ENCODE measurements at places on chromosomes 7 and 10. TPM values are rescaled to one million over a fixed set of nuclear protein-coding genes. Genes with fewer than 3 reads are reported as not detected.

PRLHR gene
- not detected for total RNA-seq

HOXA5 gene
- 0.99 TPM for total RNA-seq

DNA sequence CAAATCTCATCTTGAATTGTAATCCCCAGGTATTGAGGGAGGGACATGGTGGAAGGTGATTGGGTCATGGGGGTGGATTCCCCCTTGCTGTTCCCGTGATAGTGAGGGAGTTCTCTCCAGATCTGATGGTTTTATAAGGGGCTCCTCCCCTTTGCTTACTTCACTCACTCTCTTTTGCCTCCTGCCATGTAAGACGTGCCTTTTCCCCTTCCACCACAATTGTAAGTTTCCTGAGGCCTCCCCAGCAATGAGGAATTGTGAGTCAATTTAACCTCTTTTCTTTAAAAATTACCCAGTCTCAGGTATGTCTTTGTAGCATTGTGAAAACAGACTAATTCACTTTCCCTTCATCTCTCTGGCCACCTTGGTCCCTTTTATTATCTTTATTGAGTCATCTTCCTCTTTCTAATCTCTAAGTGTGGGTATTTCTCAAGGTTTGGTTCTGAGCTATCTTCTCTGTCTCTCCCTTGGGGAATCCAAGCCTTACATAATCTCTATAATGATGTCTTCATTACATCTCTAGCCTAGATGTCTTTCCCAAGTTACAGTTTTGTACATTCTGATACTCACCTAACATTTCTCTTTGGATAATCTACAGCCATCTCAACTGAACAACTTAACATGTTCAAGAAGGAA lies 99.1 kb upstream of the JCAD start:
- no peak for DNase-seq
- no peak overlapping the region for H3K4me3 ChIP-seq
- no peaks in the 10 kb centered on the region for H3K27me3 ChIP-seq

DNA sequence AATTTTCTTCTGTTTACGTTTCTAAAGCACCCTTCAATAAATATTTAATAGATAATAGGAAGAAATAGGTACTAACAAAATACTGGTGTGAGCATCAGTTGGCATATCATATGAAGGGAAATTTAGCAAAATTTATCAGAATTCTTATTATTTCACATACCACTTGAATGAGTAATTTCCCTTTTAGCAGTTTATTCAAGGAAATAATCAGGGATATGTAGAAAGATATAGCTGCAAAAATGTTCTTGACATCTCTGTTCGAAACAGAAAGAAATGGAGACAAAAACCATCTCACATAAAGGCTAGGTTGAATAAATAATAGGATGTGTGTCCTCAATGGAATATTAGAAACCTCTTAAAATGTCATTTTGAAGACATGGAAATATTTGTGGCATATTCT lies 35.8 kb upstream of the PIP4K2A start:
- H3K4me1 ChIP-seq, result no peaks in the 10 kb centered on the region
- no peaks in the 10 kb centered on the region for H3K27me3 ChIP-seq
- H3K27ac ChIP-seq, result no peak overlapping the region
- DNase-seq, result no peak
- H3K36me3 ChIP-seq, result no peaks in the 10 kb centered on the region

- H3K4me3 ChIP-seq, result no peak overlapping the region
- no peak overlapping the region for H3K27ac ChIP-seq
- no peaks in the 10 kb centered on the region for H3K27me3 ChIP-seq
- DNase-seq, result no peak
- H3K36me3 ChIP-seq, result no peaks in the 10 kb centered on the region
- peaks cover 17% of the 10 kb centered on the region for H3K4me1 ChIP-seq
Observed at GRCh38 chr7:134908289-134908688, 78.0 kb upstream of the AGBL3 start.

C7orf57 gene
- total RNA-seq, result 0.26 TPM

CALML3 gene
- not detected for total RNA-seq

HOXA7 gene
- 0.66 TPM for total RNA-seq

PIK3AP1 gene
- 28.0 TPM for total RNA-seq

KEL gene
- total RNA-seq, result 0.33 TPM

DNA sequence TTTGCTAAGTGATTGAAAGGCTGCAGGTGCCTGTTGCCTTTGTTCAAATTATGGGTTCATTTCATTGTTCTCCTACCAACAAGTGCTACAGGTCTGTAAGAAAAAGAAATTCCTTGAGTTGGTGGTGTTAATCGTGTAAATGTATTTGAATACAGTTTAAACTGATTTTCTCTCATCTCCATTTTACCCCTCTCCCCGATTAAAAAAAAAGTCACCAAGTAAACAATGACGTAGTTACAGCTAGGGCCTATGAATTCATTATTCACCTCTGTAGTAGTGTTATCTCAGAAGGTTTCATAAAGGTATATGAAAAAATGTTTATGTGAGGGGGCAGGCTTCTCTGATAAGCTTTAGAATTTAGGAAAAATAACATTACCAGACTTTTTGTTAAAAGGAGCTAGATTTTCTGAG lies 1.1 kb downstream of the REEP3 start:
- H3K27me3 ChIP-seq, result no peaks in the 10 kb centered on the region
- H3K4me1 ChIP-seq, result peaks cover 32% of the 10 kb centered on the region
- H3K4me3 ChIP-seq, result peak overlapping the region; percentile 55

- H3K36me3 ChIP-seq, result no peaks in the 10 kb centered on the region
- no peak overlapping the region for H3K27ac ChIP-seq
Observed at GRCh38 chr7:143042159-143042789, 9.9 kb upstream of the OR6V1 start.

GRCh38 chr10:3331187-3331586 lies 158.6 kb upstream of the PITRM1 start:
- no peaks in the 10 kb centered on the region for H3K36me3 ChIP-seq
- no peak overlapping the region for H3K27ac ChIP-seq
- H3K4me3 ChIP-seq, result no peak overlapping the region
- no peak for DNase-seq
- H3K27me3 ChIP-seq, result no peaks in the 10 kb centered on the region
- H3K4me1 ChIP-seq, result no peaks in the 10 kb centered on the region

DNA sequence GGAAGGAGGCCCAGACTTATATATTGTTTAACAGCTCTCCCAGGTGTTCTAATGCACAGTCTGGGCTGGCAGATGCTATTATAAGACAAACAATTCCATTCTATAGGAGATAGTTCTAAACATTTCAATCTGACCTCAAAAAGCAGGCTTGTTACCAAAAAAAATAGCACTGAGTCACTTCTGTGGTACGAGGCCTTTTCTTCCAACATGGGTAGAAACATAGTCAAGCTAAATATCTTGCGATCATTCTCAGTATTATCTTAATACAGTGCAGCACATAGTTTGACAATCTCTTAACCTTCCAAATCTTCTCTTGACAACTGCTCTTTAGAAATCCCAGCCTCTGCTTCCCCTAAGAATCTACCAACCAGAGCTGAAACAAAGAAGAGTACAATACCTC lies 46.6 kb upstream of the MKX start:
- H3K36me3 ChIP-seq, result no peaks in the 10 kb centered on the region
- H3K4me1 ChIP-seq, result no peaks in the 10 kb centered on the region
- no peak for DNase-seq
- H3K27ac ChIP-seq, result no peak overlapping the region
- H3K4me3 ChIP-seq, result no peak overlapping the region

LEP gene
- 1.8 TPM for total RNA-seq

DNA sequence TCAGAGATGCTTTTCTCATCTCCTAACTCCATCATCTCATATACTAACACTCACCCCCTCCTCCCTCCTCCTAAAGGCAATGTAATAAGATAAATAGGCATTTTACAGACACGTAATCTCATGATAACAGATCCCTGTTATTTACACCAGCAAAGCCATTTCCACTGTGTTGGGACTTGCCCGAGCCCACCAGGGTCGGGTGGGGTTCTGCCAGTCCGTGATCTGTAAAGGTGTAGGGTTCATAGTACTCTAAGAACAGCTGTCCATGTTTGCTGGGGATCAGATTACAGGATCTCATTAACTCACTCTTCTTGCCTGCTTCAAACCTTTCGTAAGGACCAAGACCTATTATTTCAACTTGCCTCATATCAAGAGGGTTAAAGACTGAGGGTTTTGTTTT lies 172.4 kb downstream of the FZD1 start:
- no peak overlapping the region for H3K4me3 ChIP-seq
- no peaks in the 10 kb centered on the region for H3K4me1 ChIP-seq
- H3K27me3 ChIP-seq, result no peaks in the 10 kb centered on the region

DNA sequence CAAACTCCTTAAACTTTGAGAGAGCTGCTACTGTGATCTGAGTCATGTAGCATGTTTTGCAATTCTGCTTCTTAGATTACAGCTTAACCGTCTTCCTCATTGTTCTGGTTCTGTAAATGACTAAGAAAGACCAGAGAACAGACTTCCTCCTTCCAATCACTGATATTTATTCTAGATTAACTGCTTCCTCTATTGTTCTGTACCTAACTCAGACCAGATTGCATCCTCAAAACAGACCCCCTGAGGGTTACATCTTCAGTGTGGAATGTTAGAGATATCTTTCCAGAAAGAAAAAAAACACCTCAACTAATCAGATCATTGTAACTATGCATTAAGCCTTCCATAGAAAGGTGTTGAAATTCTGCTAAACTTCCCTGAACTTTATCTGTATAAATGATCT lies 5.7 kb upstream of the PIP start:
- DNase-seq, result no peak
- no peaks in the 10 kb centered on the region for H3K4me1 ChIP-seq
- no peak overlapping the region for H3K4me3 ChIP-seq
- no peaks in the 10 kb centered on the region for H3K36me3 ChIP-seq

DNA sequence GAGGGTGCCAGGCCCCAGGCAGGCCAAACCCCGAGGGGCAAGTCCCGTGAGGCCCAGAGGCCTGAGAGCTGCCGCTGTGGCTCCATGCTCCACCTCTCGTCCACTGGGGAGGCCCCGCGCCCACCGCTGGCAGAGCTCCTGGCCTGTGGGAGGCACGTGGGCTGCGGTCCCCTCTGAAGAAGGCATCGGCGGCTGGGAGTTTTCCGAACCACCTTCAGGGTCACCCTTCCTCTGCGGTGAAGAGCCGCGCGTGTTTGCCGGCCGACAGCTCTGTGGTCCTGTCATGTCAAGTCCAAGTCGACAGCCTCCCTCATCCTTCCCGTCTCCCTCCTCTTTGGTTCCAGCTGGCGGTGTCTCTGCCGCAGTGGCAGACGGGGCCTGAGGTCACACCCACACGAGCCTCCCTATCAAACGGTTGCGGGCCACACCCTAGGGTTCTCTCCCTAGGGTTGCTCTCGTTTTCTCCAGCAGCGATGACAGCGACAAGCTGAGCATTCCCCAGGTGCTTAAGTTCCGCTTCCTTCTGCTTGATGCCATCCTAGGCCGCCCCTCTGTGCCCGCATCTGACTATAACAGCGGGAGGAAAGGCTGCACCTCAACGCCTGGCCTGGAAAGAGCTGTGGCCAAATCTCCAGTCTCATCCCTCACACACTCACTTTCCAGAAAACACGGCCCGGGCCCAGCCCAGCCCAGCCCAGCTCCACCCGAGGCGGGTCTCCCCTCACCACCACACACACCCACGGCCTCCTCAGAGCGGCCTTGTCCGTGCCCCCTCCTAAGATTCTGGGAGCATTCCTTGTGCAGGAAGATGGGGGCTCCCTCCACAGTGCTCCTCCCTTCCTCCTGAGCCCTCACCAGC lies 185.0 kb downstream of the ELFN1 start:
- no peaks in the 10 kb centered on the region for H3K27me3 ChIP-seq
- DNase-seq, result no peak
- H3K27ac ChIP-seq, result no peak overlapping the region
- no peaks in the 10 kb centered on the region for H3K4me1 ChIP-seq

GRCh38 chr10:97078938-97079445 lies 106.8 kb downstream of the SLIT1 start:
- no peak overlapping the region for H3K27ac ChIP-seq
- H3K4me3 ChIP-seq, result no peak overlapping the region

DNA sequence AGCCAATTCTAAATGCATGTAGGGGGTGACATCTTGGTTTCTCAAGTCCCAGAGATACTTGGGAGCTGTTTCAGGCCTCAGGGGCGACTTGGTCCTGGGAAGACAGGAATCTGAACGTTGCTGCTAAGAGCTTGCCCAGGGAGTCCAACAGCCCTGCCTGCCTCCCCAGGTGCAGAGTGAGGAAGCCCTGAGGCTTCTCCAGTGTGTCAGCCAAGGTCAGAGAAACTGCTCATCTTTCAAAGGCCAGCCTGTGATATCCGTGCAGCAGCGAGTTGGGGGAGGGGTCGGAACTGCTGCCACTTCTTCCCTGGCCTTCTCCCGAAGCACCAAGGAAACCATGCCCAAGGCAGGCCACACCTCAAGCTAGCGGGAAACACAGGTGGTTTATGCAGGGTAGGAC lies 9.7 kb downstream of the GDF2 start:
- peaks cover 9% of the 10 kb centered on the region for H3K4me1 ChIP-seq
- DNase-seq, result no peak
- no peak overlapping the region for H3K4me3 ChIP-seq

- H3K27me3 ChIP-seq, result no peaks in the 10 kb centered on the region
- H3K4me3 ChIP-seq, result no peak overlapping the region
- no peaks in the 10 kb centered on the region for H3K36me3 ChIP-seq
- H3K27ac ChIP-seq, result no peak overlapping the region
Observed at GRCh38 chr7:86776136-86776535, 132.4 kb downstream of the GRM3 start.

DNA sequence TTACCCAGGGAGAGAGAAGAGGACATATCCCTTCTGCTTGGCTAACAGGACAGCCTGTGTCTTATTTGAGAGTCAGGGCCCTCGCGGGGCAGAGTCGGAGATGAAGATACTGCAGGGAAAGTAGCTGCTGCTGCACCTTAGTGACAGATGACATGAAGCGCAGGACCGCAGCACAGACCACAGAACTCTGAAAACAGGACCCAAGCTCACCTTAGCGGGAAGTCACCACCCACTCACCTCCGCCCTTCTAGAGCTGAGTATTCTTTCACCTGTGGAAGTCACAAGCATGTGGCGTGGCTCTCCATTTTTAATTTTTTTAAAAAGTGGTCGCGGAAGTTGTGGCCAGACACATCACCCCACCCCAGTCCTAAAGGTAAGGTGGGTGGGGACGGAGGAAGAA lies 191.4 kb downstream of the FAM107B start:
- H3K27ac ChIP-seq, result peak overlapping the region; percentile 2
- H3K27me3 ChIP-seq, result no peaks in the 10 kb centered on the region
- no peaks in the 10 kb centered on the region for H3K36me3 ChIP-seq
- DNase-seq, result no peak
- no peak overlapping the region for H3K4me3 ChIP-seq

- peaks cover 48% of the 10 kb centered on the region for H3K4me1 ChIP-seq
- H3K36me3 ChIP-seq, result no peaks in the 10 kb centered on the region
- no peaks in the 10 kb centered on the region for H3K27me3 ChIP-seq
- DNase-seq, result no peak
- peak overlapping the region; percentile 9 for H3K27ac ChIP-seq
Observed at GRCh38 chr10:32317795-32318357, 29.1 kb downstream of the EPC1 start.

DNA sequence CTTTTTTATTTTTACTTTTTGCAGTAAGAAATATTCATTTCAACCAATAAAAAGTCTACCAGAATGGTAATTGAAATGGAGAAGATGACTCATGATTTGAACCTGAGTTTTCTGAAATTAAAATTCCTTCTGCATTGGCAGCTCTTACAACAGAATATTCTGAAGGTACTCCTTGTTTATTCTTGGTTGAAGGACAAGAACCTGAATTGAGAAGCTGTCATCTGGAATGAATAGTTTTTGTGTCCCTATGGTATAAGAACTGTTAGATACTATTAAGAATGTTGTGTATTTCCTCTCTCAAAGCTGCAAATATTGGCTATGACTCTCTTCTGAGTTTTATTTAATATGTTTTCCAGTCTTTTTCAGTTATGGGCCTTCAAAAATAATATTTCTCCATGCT lies 56.1 kb downstream of the CDK1 start:
- H3K4me3 ChIP-seq, result no peak overlapping the region
- H3K36me3 ChIP-seq, result no peaks in the 10 kb centered on the region
- H3K27ac ChIP-seq, result no peak overlapping the region
- H3K4me1 ChIP-seq, result no peaks in the 10 kb centered on the region

ZNF425 gene
- total RNA-seq, result 1.6 TPM

POLL gene
- 36.9 TPM for total RNA-seq
